ENCODE measurements at places on chromosomes 11 and 22.

- DNase-seq, result no peak
These were observed 46.3 kb downstream of the ANO1 start for GRCh38 chr11:70124321-70125000.

DNA sequence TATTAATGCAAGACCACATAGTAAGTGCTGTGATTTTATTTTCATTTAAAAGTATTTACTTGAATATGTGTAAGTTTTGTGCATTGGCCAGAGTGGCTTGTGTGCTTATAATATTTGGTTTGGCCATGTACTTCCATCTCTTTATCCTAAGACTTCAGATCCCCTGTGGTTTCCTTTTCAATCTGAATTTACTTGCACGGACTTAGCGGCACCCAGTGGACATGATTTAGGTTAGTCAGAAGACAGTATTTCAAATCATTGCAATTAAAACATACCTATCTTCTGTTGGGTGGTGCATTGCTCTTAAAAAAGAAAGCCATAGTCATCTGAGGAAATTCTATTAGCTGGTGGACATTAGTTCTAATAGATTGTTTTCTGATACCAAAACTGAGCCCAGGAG, 30.7 kb downstream of the PIWIL4 start:
- DNase-seq, result no peak

DNA sequence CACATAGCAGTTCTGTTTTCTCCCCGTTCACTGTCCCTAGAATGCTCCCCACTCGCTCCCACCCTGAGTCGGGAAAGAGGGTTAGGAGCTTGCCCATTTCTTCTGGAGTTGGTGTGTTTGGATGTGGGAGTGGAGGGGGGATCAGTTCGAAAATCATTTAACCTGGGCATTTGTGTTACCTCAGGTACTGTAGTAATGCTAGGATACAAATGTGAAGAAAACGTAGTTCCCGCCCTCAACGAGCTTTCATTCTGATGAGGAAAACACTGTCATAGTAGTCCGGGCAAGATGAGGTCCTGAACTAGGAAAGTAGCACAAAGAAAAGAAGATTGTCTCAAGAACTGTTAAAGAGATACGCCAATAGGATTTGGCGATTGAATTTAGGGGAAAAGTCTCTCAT, 539 bp downstream of the SDHD start:
- DNase-seq, result no peak

- no peak for DNase-seq
These were observed 44.3 kb downstream of the OR4D9 start for GRCh38 chr11:59555601-59556114.

- DNase-seq, result no peak
These were observed 7.4 kb downstream of the SYT13 start for GRCh38 chr11:45278714-45279113.

- DNase-seq, result no peak
These were observed 764.7 kb downstream of the BRD1 start for GRCh38 chr22:49062802-49063544.

DNA sequence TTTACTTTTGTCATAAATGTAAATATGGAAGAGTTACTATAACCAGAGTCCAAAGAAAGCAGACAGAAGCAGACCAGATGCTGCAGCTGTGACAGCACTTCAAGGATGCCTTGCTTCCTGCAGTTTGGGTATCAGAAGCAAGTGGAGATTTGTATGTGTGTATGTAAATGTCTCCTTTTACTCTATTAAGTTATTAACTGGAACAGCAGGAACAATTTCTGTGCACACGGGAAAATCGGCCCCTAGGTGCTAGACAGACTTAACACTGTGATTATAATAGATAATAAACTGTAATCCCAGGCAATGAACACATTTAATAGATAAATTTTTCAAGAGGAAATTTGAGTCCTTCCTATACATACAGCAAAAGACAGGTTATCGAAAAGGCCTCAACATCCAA, 178.6 kb upstream of the PITPNB start:
- no peak for DNase-seq

- no peak for DNase-seq
These were observed 821 bp downstream of the GAL3ST1 start for GRCh38 chr22:30573594-30574094.

DNA sequence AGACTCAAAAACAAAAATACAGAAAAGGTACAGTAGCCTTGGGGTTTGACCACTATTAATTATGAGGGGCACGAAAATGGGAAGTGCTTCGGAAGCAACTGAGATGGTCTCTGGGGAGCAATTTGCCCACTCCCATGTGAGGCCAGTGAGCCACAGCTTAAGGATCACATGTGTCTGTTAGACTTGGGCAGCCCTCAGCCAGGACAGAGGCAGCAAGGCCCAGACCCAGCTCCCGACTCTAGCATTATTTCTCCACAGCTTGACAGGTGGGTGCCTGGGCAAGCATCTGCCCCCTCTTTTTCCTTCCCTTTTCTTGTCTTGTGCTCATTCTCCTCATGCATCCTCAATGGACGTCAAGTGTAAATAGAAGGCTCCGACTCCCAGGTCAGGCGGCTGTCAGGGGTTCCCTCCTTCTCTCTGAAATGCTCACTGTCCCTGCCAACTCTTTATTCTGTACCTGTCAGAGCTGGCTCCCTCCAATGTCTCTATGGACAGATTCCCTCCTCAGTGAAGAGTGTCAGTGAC, 137.0 kb upstream of the RCN1 start:
- DNase-seq, result no peak

DNA sequence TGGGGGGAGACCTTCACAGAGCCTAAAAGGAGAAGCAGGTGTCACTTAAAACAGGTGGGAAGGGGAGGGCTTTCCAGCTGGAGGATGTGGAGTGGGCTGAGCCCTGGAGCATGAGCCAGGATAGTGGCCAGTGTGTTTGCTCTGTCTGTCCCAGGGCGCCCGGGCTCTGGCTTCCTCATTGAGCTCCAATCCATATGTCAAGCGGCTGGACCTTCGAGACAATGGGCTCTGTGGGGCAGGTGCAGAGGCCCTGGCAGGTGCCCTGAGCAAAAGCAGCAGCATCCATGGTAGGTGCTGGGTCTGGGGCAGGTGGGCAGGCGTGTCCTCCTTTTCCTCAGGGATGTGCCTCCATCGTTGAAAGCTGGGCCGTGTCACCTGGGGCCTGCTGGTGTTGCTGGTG, 2.0 kb downstream of the LRRC74B start:
- no peak for DNase-seq

GRCh38 chr11:113664069-113664980, 41.8 kb downstream of the TMPRSS5 start:
- no peak for DNase-seq

DNA sequence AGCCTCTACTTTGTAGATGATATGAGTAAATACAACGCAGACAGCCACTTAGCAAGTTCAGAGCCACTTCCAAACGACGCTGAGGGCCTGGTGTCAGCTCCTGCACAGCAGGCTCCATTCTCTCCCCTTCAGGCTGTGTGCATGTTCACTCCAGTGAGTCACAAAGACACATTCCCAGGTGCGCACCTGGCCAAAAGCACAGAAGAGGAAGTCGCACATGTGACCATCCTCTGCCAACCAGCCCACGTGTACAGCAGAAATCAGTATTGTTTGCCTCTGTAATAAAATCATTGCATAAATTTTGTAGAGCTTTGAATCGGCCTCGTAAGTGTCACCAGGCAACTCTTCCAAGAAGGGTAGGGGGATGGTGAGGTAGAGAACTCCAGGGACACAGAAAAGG, 19.5 kb upstream of the TPH1 start:
- DNase-seq, result peak; percentile 45

DNA sequence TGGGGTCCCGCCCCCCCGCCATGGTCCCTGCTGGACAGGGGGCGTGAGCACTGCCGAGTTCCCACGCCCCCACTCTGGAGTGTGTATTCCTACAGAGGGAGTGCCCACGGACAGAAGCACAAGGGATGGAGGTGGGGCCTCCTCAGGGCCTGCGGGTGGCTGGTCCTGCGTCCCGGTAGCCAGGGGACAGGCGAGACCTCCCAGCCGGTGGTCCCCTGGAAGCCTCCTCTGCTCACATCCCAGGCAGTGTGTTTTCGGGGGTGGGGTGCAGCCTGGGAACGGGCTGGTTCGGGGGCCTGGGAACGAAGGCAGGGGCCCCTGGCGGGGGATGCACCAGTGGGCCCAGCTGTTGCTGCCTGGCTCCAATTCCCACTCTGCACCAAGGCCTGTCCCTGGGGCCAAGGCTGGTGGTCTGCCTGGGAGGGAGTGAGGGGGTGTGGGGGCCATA, 16.1 kb downstream of the GP1BB start:
- no peak for DNase-seq

DNA sequence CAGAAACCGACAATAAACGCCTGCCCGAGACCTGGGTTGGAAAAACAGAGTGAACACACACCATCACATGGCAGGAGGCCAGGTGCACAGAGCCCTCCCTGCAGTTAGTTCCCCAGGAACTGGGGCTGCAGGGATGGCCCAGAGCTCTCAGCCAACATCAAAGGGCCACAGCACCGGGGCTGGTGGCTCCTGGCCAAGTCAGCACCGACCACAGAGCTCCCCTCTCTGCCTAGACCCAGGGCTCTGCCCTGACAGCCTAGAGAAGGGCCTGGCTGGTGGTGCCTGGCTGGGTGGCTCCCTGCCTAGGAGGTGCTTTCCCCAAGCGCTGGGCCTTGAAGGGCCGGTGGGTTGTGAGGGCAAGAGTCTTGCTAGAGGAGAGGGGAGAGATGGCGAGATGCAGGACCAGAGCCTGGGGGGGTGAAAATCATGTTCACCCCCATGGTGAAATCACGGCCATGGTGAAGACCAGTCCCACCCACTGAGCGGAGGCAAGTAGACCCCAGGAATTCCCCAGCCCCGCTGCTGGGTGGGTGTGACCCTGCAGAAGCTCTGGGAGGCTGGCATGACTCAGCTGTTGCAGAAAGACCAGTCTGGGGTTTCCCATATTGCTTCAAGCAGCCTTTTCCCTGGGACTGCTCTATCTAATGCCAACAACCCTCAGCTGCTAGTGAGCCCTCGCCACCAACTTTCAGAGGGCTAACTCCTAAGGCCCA, 7.2 kb upstream of the BID start:
- peak; percentile 93 for DNase-seq

DNA sequence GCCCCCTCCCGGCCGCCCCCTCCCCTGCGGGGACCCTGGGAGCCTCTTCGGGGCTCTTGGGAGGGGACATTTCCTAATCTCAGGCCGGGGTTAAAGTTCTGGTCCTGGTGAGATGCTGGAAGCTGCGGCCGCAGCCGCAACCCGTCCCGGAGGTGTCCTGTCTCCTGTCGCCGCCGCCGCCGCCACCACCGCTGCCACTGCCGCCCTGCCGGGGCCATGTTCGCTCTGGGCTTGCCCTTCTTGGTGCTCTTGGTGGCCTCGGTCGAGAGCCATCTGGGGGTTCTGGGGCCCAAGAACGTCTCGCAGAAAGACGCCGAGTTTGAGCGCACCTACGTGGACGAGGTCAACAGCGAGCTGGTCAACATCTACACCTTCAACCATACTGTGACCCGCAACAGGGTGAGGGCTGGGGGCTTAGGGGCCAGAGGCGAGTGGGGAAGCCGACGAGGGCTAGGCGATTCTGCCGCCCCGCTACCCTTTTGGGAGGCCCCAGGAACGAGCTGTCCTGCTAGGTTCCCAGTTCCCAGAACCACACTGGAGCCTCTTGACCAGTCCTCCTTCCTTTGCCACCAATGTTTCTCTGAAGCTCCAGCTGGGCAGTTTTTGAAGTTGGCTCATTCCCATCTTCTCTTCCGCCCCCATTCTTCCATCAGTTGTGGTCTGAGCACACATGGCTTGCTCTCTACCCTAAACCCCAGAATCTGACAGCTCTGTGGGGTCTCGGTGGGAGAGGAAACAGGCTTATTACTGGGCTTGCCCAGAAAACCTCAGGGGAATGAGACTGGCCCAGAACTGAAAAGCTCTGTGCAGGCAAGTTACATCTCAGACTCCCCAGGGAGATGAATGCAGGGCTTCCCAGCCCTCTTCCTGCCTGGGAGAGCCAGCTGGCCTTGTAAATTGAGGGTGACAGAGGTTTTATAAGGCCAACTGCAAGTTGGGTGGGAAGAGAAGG, 781 bp downstream of the SIDT2 start:
- no peak for DNase-seq

DNA sequence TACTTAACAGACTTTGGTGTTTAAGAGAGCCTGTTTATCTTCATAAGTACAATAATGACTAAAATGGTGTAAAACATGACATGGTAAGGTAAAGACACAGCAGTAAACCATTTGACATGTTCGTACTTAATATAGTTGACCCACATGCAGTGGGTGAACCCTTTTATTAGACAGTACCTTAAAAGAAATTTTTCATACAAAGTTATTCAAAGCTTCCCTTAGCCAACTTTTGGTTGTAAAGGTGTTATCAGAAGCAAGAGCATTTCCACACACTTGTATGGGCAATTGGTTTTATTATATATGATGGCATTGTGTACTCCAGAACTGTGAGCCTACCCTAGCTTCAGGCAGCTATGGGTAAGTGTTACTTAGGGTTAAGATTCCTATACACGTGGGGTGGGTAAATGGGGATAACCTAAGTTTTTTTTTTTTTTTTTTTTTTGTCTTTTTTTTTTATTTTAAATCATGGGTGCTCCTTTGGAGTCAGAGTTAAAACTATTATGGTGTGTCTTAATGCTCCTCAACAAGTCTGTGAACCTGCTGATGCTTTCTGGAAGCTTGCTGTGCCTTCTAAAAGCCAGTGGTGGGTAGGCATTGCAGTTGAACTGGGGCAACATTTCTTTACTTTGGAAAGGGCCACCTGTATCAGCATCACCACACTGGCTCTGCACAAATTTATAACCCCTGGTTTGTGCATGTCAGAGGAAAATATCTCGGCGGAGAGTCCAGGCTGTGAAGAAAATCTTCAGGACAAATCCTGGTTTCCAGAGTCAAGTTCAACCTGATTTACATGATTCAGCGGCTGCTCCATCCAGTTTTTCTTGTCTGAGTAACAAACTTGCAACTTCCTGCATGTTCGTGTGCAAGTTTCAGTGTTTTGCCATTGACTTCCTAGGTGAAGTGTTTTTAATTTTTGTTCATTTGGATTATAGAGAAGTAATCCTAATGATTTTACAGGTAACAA, 3.3 kb downstream of the PCF11 start:
- DNase-seq, result peak; percentile 36

- peak; percentile 52 for DNase-seq
These were observed 7.2 kb downstream of the ELFN2 start for GRCh38 chr22:37419969-37420685.

DNA sequence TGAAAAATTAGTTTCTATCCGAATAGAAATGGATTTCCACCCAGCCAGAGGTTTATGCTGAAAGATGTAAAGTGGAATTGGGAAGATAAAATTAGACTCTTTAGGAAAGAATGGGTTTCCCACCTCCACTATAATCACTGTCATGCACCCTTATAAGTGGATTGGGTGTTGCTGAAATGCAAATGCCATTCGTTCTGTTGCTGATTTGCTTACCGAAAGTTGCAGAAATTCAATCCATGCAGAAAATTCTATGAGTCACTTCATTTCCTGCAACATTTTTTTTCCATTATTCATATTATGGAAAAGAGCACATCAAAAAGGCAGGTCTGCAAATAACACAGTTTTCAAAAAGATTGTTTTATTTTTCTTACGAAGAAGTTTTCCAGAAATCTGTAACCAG, 65.6 kb downstream of the LDLRAD3 start:
- peak; percentile 70 for DNase-seq

- DNase-seq, result no peak
These were observed 47.0 kb downstream of the WT1 start for GRCh38 chr11:32388365-32388764.
